SIG-M5 (cell line): ENCODE measurements at places on chromosomes 6 and 20.

GRCh38 chr6:20811109-20811761 lies 277.0 kb downstream of the CDKAL1 start:
- DNase-seq, result no peak

DNA sequence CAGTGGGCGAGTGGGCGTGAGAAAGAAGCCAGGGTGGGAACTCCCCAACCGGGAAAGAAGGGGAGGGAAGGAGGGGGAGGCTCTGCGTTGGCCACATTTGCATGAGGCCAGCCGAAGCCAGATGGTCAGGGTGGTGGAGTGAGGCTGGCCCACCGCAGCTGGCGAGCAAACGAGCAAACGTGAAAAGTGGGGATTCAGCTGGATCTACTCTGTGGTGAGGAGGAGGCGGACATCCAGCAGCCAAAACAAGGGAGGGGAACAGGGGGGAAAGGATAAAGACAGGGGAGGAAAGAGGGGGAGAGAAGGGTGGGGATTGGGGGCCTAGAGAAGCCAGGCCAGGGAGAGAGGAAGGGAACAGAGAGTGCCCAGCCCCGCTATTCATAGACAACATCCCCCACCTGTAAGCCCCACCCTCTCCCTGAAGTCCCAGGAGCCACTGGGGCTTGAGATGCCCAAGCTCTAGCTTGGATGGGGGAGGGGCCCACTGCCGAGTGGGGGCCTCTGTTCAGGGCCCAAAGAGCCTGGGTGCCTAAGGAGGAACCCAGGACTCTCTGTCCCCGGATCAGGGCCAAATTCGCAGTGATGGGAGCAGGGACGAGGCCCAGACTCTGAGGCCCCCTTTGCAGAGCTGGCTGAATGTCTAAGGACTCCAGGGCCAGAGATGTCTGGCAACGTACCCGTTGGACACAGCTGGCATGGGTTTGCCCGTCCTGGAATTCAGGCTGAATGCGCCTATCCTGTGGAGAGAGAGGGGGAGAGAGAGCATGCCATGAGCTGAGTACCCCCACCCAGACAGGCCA lies 45.1 kb downstream of the CPNE5 start:
- DNase-seq, result no peak

- no peak for DNase-seq
Observed at GRCh38 chr20:4584510-4584909, 137.2 kb upstream of the PRND start.

- no peak for DNase-seq
Observed at GRCh38 chr20:41540918-41541317, 77.3 kb downstream of the CHD6 start.

- no peak for DNase-seq
Observed at GRCh38 chr20:45028424-45029136, 62.3 kb downstream of the STK4 start.

- DNase-seq, result no peak
Observed at GRCh38 chr6:147266821-147267220, 62.6 kb downstream of the STXBP5 start.

DNA sequence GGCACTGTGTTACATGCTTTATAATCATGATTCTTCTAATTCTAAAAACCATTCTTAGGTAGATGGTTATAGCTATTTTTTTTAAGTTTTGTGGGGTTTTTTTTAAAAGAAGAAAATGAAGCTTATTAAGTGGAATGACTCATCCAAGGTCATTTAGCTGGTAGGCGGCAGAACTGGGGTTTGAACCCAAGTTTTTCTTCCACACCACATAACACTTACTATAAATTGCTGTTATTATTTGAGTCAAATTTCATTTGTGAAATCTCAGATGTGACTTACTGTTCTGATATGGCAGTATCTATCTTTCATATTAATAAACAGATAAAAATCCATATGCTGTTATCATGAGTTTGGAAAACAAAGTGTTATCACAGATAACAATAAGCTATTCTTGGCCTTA lies 10.4 kb upstream of the COL10A1 start:
- DNase-seq, result no peak

GRCh38 chr6:111484633-111484930 lies 1.6 kb upstream of the REV3L start:
- DNase-seq, result no peak

DNA sequence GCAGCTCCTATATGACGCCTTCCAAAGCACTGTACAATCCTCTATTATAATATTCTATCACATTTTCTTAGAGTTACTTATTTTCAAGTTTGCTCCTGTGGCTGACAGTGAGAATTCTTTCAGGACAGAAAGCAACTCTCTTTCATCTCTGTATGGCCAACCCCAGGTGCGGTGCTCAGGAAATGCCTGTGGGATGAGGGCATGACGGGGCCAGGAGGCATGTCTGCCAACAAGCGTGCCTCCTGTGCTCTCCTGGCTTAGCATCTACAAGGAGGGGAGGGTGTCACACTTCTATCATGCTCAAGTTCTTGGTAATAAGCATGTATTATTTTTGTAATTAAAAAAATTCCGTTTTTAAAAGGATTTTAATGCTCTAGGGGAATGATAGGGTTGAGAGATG lies 11.4 kb downstream of the MRPL14 start:
- DNase-seq, result no peak

DNA sequence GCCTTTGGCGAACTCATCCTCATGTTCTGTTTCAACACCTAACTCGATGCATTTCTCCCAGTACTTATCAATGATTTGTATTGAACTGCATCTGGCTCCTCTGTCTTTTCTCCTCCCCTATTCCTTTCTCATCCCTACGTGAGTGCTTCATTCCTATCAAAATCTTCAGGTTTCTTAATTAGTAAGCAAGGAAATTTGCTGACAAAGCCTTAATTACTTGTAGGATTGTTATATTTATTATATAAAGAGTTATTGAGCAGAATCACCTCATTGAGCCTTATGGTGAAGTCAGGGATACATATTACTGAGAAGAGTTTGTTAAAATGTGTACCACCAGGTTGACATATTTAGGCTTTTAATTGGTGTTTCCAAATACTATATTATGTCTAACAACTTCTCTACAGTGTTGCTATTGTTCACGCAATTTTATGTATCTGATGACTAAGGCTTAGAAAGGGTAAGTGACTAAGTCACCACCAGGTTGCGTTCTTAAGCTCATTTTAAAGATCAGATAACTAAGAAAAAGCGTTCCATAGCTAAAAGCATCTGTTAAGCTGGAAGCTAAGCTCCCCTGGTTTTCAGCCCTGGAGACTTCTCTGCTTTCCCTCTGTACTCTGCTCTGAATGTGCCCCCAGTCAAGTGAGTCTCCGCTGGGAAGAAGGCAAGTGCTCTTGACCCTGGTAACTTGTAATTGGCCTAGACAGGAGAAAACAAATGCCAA lies 18.9 kb downstream of the SCGN start:
- no peak for DNase-seq

GRCh38 chr6:105458551-105458950 lies 55.7 kb upstream of the PREP start:
- no peak for DNase-seq
